ENCODE measurements at places on chromosomes 7 and 10. TPM values are rescaled to one million over a fixed set of nuclear protein-coding genes. Genes with fewer than 3 reads are reported as not detected.

DNA sequence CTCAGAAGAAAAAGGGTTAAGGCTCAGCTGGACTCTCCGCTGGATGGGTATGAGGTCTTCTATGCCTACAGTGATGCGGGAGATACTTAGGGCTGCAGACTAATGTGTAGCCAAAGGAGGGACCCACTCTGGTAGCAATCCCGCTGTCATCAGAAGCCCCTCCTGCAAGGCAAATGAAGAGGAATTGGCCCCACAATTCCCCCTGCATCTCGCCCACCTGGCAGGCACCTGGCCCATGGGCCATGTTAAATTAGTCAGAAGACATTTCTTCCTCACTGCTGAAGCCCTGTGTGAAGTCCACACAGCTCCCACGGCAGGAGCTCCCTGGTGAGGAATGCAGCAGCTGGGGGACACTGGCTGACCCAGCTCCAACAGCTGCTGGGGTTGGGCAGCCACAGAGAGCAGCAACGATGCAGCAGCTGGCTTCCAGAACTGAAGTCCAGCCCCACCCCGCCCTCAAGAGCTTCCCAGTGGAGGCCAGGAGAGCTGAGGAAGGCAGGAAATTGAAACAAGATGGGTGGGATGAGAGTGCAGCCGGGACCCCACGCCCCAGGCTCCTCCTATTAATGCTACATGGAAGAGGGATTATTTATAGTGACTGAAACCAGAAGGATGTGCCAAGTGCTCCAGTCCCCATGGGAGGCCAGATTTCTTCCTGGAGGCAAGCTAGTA is 5.5 kb downstream of the VSTM4 start:
- DNase-seq: no peak
- H3K36me3 ChIP-seq: no peaks in the 10 kb centered on the region
- H3K27me3 ChIP-seq: no peaks in the 10 kb centered on the region
- no peak overlapping the region for H3K27ac ChIP-seq

Gene MMD2
- polyA plus RNA-seq: not detected

- H3K27ac ChIP-seq: no peak overlapping the region
- no peak for DNase-seq
- H3K4me3 ChIP-seq: no peak overlapping the region
- no peaks in the 10 kb centered on the region for H3K27me3 ChIP-seq
- no peaks in the 10 kb centered on the region for H3K36me3 ChIP-seq
Measured at GRCh38 chr10:54650547-54650946, 150.5 kb downstream of the PCDH15 start.

DNA sequence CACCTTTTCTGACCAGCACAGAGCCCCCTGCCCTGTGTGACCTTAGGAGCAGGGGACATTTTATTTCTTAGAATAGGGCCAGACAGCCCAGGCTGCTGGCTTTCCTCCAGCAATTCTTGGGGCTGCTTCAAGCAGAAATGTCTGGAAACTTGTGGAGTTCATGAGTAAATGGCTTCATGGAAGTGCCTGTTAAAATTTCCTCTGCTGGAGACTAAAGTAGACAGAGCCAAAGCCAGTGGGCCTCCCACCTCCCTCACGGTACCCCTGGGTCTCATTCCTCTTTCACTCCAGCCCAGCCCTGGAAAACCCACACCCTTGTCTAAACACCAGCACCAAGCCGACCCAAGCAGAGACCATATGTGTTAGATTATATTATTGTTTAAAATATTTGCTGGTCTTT is 505.5 kb upstream of the ZMIZ1 start:
- no peaks in the 10 kb centered on the region for H3K27me3 ChIP-seq
- H3K4me3 ChIP-seq: no peak overlapping the region
- DNase-seq: no peak

All from B cell (primary cell).